Activated naive CD4-positive, alpha-beta T cell (primary cell): ENCODE measurements at places on chromosomes 3 and 15.

GRCh38 chr3:194140520-194141414, 4.8 kb downstream of the HES1 start:
- no peak for DNase-seq

GRCh38 chr3:73745526-73746191, 120.9 kb upstream of the PDZRN3 start:
- DNase-seq: no peak

DNA sequence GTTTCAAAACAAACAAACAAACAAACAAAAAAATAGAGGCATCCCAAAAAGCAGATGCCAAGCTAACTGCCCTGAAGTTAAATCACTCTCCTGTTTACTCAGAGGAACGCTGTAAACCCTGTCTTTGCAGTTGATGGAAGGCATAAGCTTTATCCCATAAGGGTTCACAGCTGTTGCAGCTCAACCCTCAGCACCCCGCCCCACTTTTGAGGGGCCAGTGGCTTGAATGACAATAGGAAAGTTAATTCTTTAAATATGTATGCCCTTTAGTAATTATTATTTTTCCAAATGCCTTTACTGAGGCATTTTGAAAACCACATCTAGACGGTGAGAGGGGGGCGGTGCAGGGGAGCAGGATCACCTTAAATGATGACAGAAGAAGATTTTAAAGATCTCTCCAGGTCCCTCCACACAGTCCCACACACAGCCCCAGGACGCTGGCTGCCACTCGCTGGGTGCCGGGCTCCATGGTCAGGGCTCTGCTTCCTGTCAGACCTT, 272.1 kb downstream of the FAM43A start:
- DNase-seq: no peak

DNA sequence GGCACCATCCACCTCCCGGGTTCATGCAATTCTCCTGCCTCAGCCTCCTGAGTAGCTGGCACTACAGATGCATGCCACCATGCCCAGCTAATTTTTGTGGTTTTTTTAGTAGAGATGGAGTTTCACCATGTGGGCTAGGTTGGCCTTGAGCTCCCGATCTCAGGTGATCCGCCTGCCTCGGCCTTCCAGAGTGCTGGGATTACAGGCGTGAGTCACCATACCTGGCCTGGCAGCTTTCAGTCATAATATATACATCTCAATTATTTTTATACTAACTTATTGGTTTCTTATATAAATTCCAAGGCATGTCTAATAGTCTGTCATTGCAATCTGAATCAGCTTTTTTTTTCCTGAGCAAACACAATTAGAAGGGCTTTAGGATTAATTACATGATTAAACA, 74.0 kb upstream of the CCNL1 start:
- DNase-seq: no peak

- DNase-seq: no peak
Observed at GRCh38 chr15:98599909-98600691, 48.2 kb upstream of the IGF1R start.

DNA sequence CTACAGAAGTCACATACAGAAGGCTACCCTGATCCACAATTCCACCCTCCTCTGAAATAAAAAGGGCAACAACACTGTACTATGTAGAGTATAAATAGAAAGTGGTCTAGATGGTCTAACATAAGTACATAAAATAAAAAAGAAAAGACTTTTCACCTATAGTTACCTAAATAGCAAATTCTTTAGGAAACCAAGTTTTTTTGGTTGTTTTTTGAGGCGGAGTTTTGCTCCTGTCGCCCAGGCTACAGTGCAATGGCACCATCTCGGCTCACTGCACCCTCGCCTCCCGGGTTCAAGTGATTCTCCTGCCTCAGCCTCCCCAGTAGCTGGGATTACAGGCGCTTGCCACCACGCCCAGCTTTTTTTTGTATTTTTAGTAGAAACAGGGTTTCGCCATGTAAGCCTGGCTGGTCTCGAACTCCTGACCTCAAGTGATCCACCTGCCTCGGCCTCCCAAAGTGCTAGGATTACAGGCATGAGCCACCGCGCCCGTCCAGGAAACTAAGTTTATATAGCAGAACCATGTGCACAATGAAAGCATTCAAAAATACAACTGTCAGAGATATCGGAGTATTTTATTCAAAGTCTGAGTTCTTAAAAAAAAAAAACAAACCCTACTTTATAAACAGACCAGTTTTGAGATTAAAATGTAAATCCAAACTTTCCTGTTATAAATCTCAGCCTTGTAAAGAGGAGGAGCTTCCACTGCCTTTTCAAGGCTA, 1.7 kb downstream of the SIN3A start:
- no peak for DNase-seq

GRCh38 chr15:56968821-56969220, 50.4 kb downstream of the TCF12 start:
- no peak for DNase-seq

DNA sequence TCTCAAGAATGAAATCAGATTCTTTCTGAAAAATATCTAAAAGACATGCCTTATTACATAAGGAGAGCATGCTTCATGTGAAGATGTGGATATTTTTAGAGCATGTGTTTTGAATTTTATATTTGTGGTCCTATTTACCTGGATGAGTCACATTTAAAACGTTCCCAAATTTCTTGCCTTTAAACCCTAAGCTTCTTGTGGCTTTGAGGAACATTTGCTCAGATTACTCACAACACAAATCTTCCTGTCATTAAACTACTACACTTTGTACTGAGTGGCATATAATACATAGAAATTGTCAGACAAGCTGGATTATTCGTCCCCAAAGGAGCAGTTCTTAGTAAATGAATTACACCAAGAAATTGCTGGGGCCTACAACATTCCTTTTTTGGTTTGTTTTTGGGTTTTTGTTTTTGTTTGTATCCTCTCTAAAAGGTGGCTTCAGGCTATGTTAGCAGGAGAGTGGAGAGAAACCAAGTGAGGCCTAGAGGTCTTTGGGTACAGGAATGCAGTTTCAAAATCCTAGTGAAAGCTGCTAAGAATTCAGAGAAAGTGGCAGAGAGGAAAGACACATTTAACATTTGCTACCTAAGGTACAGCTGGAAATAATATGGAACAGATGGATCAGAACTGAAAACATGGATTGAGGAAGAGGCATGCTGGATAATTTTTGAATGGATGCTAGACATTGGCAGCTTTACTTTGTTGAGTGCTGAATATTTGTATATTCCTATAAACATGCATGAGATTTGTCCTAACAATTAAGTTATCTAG, 128.1 kb downstream of the RPL22L1 start:
- DNase-seq: no peak

DNA sequence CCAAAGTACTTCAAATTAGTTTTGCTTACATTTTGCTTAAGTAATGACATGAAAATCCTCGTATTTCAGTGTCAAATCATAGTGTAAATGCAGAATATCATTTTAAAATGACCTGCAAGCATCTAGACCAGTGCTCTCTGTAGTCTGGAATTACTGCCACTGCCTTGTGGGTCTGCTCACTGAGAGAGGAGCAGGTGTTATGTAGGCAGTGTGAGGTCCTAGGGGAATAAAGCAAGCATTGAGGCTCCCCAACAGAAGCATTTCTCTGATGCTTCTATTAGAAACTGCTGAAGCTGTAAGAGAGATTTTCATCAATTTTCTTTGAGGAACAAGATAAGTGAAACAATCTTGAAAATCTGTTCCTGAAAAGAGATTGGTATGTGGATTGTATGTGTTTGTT, 253.2 kb downstream of the BBX start:
- DNase-seq: no peak

DNA sequence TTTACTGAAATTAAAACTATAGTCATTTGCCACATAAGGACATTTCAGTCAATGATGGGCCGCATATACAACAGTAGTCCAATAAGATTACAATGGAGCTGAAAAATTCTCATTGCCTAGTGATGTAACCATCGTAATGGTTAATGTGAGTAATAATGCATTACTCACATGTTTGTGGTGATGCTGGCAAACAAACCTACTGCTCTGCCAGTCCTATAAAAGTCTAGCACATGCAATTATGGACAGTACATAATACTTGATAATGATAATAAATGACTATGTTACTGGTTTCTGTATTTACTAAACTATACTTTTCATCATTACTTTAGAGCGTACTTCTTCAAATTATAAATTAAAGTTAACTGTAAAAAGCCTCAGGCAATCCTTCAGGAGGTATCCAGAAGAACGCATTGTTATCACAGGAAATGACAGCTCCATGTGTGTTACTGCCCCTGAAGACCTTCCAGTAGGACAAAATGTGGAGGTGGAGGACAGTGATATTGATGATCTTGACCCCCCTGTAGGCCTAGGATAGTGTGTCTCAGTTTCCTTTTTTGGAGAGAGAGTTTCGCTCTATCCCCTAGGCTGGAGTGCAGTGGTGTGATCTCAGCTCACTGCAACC, 102.7 kb downstream of the ATP1B3 start:
- no peak for DNase-seq

- DNase-seq: no peak
Observed at GRCh38 chr15:78065284-78065872, 12.1 kb downstream of the TBC1D2B start.

GRCh38 chr3:44416031-44417030, 61.1 kb downstream of the ZNF445 start:
- DNase-seq: no peak

- DNase-seq: no peak
Observed at GRCh38 chr3:168616915-168617314, 521.2 kb upstream of the GOLIM4 start.

- no peak for DNase-seq
Observed at GRCh38 chr15:71392861-71393283, 277.6 kb downstream of the THSD4 start.

- DNase-seq: no peak
Observed at GRCh38 chr3:197216914-197217313, 81.5 kb downstream of the DLG1 start.

GRCh38 chr3:185561958-185562357, 9.6 kb upstream of the LIPH start:
- DNase-seq: no peak

DNA sequence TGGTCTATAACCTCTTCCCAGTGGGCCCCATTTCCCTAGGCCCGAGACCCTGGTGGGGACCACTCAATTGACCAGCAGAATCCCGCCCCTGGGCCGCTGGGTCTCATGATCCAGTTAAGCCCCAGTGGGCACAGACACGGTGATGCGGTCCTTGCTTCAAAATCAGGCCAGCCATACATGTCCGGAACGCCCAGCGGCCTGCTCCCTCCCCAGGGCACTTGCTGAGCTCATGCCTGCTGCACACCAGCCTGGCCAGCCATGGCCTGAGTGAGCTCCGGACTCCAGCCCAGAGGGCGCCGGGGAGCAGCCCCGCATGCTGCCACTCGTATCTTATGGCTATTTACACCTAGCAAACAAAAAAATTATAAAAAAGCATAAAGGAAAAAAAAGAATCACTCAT, 34.4 kb upstream of the IQSEC1 start:
- no peak for DNase-seq

DNA sequence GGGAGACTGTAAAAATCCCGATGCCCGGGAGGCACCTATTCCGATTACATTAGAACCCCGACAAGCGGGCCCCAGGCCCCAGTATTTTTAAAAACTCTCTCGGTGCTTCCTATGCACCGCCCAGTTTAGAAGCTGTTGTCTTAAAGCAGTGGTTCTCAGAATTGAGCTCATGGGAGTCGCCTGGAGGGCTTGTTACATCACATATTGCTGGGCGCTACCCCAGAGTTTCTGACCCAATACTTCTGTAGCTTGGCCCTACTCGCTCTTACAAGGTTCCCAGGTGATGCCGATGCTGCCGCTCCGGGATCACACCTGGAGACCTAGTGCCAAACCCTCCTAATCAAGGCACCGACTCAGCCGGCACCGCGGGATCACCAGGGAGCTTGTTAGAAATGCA, 35.2 kb downstream of the CPN2 start:
- DNase-seq: no peak
